Myometrial cell (primary cell): ENCODE measurements at places on chromosomes 7 and 10. TPM values are rescaled to one million over a fixed set of nuclear protein-coding genes. Genes with fewer than 3 reads are reported as not detected.

SAMD9 gene
- total RNA-seq = 8.4 and 14.4 TPM in 2 replicates

MSMB gene
- not detected in 2 replicates for total RNA-seq

ELN gene
- total RNA-seq = 0.18 and 1.7 TPM in 2 replicates

DPYSL4 gene
- total RNA-seq = 2.8 and 4.0 TPM in 2 replicates

LMBR1 gene
- 22.8 and 34.6 TPM in 2 replicates for total RNA-seq
